ENCODE measurements at places on chromosomes 11 and 22.

- no peak for DNase-seq
These were observed 6.2 kb downstream of the TBX1 start for GRCh38 chr22:19766511-19767426.

DNA sequence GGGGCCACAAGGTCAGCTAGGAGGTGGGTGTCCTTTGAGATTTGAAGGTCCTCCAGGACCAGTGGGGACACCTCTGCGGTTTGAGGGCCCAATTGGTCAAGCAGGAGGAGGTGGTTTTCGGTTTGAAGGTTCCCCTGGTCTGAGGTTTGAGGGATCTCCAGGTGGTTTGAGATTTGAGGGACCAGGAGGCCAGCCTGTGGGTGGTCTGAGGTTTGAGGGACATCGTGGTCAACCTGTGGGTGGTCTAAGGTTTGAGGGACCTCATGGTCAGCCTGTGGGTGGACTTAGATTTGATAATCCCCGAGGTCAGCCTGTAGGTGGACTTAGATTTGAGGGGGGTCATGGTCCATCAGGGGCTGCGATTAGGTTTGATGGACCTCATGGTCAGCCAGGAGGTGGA lies 11.8 kb downstream of the PCF11 start:
- DNase-seq, result no peak

GRCh38 chr11:79570104-79570503 lies 129.3 kb upstream of the TENM4 start:
- DNase-seq, result no peak

GRCh38 chr11:3942160-3942955 lies 86.9 kb downstream of the STIM1 start:
- peak; percentile 30 for DNase-seq

- no peak for DNase-seq
These were observed 7.5 kb downstream of the ME3 start for GRCh38 chr11:86664930-86665329.

GRCh38 chr11:33545931-33546330 lies 154.7 kb downstream of the C11orf91 start:
- peak; percentile 25 for DNase-seq

GRCh38 chr11:31824879-31825837 lies 14.0 kb upstream of the PAX6 start:
- no peak for DNase-seq

DNA sequence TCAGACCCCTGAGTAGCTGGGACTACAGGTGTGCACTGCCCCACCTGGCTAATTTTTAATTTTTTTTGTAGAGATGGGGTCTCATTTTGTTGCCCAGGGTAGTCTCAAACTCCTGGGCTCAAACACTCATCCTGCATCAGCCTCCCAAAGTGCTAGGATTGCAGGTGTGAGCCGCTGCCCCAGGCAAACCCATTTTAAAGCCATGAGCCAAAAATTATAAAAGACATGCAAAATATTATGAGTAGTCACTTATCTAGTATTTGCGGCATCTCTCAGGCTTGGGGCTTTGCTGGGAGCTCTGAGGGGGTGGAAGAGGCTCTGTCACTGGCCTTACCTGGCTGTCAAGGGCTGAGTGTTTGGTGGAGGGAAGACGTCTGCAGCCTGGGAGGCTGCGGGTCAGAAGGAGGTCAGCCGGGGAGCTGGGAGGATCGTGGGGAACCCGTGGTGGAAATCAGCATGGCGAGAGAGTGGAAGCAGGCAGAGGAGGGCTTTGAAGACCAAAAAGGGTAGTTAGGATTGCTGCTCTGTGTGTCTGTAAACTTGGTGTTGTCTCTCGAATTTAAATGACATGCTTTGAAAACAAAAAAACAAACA lies 69.1 kb upstream of the PARVG start:
- no peak for DNase-seq

- DNase-seq, result peak; percentile 70
These were observed 49.8 kb downstream of the PACSIN2 start for GRCh38 chr22:42964994-42965699.

GRCh38 chr11:75380716-75381420 lies 18.4 kb upstream of the RPS3 start:
- no peak for DNase-seq
